Effector memory CD8-positive, alpha-beta T cell (primary cell): ENCODE measurements at places on chromosomes 11 and 22.

- H3K27ac ChIP-seq = no peak overlapping the region
These were observed 8.7 kb upstream of the ABTB2 start for GRCh38 chr11:34366522-34366921.

DNA sequence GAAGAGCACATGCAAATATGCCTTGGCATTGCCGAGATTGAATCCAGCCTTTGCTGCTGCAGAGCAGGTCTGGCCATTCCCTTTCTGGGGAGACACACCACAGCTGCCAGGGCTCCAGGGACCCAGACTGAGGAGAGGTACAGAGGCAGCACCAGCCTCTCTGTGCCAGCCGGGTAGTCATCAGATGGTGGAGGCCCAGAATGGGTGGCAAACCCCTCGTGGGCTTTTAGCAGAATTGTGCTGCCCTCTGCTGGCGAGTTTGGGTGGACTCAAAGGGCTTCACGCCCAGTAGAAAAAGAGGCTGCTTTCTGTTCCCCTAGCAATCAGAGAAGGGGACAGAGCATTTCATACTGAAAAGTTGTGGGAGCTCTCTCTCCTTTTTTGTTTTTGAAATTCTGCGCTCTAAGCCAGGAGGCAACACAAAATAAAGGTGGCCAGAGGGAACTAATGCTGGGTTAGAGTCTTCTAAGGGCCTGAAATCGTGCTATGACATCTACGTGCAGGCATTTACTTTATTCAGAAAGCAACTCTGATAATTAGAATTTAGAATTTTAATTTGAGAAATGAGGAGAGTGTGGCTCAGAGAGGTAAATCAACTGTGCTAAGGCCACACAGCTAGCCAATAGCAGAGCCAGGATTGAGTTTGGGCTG, 158.8 kb upstream of the NAV2 start:
- peaks cover 14% of the 10 kb centered on the region for H3K27me3 ChIP-seq
- H3K36me3 ChIP-seq = no peaks in the 10 kb centered on the region
- DNase-seq = peak; percentile 64
- no peak overlapping the region for H3K4me3 ChIP-seq
- no peak overlapping the region for H3K27ac ChIP-seq

DNA sequence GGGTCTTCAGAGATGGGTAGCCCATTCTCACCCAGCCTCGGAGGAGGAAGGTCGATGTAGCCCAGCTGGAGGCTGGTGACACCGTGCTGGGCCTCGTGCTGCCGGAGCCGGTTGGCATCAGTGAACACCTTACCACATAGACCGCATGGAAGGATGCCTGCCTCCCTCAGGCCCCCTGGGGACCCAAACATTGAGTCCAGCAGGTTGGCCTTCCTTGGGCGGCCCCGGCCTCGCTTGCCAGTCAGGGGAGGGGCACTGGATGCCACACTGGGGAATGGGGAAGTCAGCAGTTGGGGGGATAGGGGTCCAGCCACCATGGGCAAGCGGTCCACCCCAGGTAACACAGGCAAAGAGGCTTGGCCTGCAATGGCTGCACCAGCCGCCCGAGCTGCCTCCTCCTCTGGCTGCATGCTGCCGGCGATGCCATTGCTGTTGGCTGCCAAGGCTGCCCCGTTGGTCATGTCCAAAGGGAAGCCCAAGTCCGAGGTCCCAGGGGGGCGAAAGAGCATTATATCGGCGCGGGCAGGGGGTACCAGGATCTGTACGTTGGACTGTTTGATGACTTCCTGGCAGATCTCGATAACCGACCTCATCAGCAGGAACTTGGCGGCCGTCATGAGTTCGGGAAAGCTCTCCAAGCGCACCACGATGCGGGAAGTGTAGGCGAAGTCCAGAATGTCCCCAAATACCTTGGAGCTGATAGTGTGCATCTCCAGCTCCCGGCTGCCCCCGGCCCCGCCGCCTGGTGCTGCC, 1.4 kb downstream of the PATZ1 start:
- H3K4me1 ChIP-seq = peaks cover 51% of the 10 kb centered on the region
- peak overlapping the region; percentile 91 for H3K27ac ChIP-seq
- H3K4me3 ChIP-seq = peak overlapping the region; percentile 87

DNA sequence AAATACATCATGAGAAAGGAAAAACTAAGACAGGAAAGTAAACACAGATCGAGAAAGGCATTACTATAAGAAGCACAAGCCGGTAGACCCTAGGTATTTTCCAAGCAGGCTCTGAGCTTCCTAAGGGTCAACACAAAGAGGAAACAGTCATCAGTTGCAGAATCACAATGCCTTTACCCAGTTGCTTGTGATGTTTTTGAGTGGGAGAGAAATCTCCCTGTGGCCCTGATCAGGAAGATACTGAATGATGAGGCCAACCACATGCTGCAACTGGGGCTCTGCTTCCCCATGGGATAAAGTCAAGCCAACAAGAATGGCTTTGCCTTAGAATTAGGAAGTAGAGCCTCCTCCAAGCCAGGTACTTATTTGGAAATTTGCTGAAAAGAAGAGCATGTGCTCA, 132.6 kb downstream of the MICAL2 start:
- H3K4me1 ChIP-seq = peaks cover 5% of the 10 kb centered on the region
- no peak overlapping the region for H3K4me3 ChIP-seq

- peaks cover 10% of the 10 kb centered on the region for H3K36me3 ChIP-seq
- H3K4me1 ChIP-seq = peaks cover 13% of the 10 kb centered on the region
- DNase-seq = peak; percentile 68
- peak overlapping the region; percentile 92 for H3K27ac ChIP-seq
- H3K4me3 ChIP-seq = peak overlapping the region; percentile 69
These were observed 7.2 kb downstream of the CRELD2 start for GRCh38 chr22:49925525-49926128.

- H3K4me1 ChIP-seq = peaks cover 3% of the 10 kb centered on the region
- no peak overlapping the region for H3K27ac ChIP-seq
- H3K4me3 ChIP-seq = no peak overlapping the region
- peaks cover 9% of the 10 kb centered on the region for H3K27me3 ChIP-seq
These were observed 1285.5 kb downstream of the TBC1D22A start for GRCh38 chr22:48047722-48048500.

DNA sequence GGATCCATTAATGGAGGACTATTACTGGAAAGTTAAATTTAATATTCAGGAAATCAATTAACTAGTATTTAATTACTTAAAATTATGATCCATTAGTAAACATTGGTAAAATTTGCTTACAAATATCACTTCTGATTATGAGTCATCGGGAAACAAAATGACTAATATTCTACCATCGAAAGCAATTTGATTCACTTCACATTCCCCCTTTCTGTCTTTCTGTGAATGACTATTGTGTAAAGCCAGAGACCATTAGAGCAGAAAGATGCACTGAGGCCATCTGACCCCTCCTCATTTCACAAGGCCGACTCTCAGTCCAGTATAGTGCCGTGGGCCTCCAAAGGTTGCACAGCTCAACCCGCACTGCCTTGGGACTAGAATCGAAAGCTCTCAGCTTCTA, 619.0 kb downstream of the OPCML start:
- no peak overlapping the region for H3K4me3 ChIP-seq
- peaks cover 8% of the 10 kb centered on the region for H3K27me3 ChIP-seq
- DNase-seq = no peak
- H3K36me3 ChIP-seq = no peaks in the 10 kb centered on the region

- H3K27ac ChIP-seq = no peak overlapping the region
- peaks cover 92% of the 10 kb centered on the region for H3K27me3 ChIP-seq
- DNase-seq = no peak
- H3K4me1 ChIP-seq = no peaks in the 10 kb centered on the region
- no peak overlapping the region for H3K4me3 ChIP-seq
These were observed 55.4 kb upstream of the NECTIN1 start for GRCh38 chr11:119784421-119784820.

- no peaks in the 10 kb centered on the region for H3K27me3 ChIP-seq
- no peak overlapping the region for H3K27ac ChIP-seq
- peaks cover 11% of the 10 kb centered on the region for H3K4me1 ChIP-seq
- no peak for DNase-seq
- no peak overlapping the region for H3K4me3 ChIP-seq
- H3K36me3 ChIP-seq = no peaks in the 10 kb centered on the region
These were observed 283.0 kb downstream of the DDX10 start for GRCh38 chr11:108947654-108948570.

- H3K4me1 ChIP-seq = peaks cover 4% of the 10 kb centered on the region
- H3K27me3 ChIP-seq = peaks cover 34% of the 10 kb centered on the region
- no peak overlapping the region for H3K4me3 ChIP-seq
- H3K27ac ChIP-seq = no peak overlapping the region
- H3K36me3 ChIP-seq = no peaks in the 10 kb centered on the region
- no peak for DNase-seq
These were observed 20.9 kb upstream of the CTR9 start for GRCh38 chr11:10730151-10730550.

DNA sequence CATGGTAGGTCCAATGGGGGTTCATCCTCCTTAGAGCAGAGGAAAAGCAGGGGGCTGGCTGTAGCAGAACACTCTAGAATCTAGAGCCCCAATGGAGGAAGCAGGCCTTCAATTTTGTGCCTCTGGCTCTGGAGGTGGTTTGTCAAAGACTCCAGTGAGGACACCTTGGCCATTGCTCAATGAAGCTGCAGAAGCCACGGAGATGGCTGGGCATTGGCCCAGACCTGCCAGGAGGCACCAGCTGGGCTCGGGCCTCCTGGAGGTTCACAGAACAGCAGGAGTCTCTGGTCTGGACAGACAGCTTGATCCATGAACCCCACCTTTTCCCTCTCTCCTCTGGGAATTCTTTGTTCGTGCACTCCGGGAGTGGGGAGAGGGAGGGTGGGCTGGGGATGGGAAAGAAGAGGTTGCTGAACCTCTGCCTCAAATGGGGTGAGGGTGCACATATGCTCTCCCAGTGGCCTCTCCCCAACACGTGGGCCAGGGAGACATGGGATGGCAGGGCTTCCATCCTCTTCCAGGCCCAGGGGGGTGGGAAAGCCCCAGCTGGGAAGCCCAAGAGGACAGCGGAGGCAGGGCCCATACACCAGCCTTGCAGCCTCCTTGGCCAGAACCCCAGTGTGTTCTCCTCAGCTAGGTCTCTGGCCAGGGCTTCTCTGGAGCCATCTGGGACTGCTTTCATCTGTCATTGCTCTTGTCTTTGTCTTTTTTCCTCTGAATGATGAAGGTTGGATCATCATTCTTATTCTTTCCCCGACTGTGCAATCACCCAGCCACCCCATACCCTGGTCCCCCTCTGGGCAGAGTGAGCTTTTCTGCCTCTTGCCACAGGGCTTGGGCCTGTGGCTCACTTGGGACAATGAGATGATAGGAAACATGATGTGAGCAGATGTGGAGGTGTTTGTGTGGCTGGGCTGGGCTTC, 1019.4 kb downstream of the BRD1 start:
- H3K4me3 ChIP-seq = no peak overlapping the region
- no peak overlapping the region for H3K27ac ChIP-seq
- H3K4me1 ChIP-seq = no peaks in the 10 kb centered on the region
- no peaks in the 10 kb centered on the region for H3K36me3 ChIP-seq

DNA sequence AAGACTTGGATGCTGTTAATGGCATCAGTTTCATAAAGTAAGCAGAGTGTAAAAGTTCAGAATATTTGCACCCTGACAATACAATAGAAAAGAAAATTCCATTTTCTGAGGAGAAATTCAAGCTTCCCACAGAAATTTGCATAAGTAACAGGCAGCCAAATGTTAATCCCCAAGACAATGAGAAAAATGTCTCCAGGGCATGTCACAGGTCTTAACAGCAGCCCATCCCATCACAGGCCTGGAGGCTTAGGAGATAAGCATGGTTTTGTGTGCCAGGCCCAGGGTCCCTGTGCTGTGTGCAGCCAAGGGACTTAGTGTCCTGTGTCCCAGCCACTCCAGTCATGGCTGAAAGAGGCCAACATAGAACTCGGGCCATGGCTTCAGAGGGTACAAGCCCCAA, 347.6 kb downstream of the LUZP2 start:
- no peak overlapping the region for H3K27ac ChIP-seq
- H3K36me3 ChIP-seq = no peaks in the 10 kb centered on the region
- no peak overlapping the region for H3K4me3 ChIP-seq
- no peaks in the 10 kb centered on the region for H3K27me3 ChIP-seq

DNA sequence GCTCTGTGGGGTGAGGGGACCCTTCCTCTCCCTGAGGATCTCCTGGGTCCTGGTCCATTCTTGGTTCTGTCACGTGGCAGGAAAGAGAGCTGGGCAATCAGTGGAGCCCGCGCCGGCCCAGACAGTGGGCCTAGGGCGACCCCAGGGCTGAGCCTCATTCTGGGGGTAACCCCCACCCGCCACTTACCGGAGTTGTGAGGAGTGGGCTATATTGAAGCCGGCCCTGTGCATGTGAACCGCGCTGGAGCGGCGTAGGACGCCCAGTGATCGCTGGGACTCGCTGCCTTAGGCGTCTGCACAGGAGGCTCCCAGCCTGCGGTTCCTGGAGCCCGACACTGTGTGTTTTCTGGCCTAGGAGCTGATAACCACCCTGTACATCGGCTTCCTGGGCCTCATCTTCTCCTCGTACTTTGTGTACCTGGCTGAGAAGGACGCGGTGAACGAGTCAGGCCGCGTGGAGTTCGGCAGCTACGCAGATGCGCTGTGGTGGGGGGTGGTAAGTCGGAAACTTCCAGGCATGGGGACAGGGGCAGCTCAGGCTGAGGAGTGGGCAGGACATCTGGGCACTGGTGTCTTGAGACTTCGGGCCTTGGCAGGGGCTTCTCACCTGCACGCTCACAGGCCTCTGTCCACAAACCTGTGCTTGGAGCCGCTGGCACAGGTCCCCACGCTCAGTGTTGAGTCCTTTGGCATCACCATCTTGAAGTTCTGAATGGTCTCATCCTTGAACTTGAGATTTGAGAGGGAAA, 127.1 kb downstream of the KCNQ1OT1 start:
- DNase-seq = no peak
- H3K4me1 ChIP-seq = peaks cover 2% of the 10 kb centered on the region
- H3K27me3 ChIP-seq = no peaks in the 10 kb centered on the region
- H3K4me3 ChIP-seq = no peak overlapping the region
- no peak overlapping the region for H3K27ac ChIP-seq

DNA sequence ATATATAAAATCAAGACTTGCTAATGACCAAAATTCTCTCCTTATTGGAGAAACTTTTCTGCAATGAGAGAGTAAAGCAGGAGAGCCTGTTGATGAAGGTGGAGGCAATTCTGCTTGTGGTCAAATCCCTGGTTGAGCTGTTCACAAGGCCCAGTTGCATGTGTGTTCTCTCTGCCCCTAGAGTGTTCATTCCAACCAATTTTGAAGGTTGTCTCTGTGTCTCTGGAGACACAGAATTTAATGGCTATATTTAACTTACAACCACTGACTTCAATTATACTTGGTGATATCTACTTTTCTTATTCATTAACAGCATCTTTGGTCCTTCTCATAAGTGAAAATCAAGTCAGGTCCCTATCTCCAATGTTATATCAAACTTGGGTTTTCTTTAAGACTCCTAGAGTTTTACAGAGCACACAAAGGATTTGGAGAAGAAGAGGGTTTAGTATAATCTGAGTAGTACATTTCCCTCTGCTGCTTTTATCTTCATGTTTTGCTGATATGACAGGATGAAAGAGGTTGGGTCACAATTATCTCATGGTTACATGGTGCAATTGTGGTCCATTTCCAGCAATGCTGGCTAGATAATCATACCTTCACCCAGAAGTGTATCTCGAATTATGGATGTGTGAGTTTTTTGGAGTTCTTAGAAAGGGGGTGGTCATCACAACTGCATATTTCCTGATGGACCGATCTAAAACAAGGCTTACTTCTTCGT, 4.0 kb downstream of the OOSP4A start:
- H3K27me3 ChIP-seq = peaks cover 14% of the 10 kb centered on the region
- no peak for DNase-seq
- no peak overlapping the region for H3K4me3 ChIP-seq
- H3K36me3 ChIP-seq = no peaks in the 10 kb centered on the region

GRCh38 chr11:94455861-94456260, 37.8 kb downstream of the MRE11 start:
- H3K27me3 ChIP-seq = no peaks in the 10 kb centered on the region
- peaks cover 23% of the 10 kb centered on the region for H3K36me3 ChIP-seq
- no peak overlapping the region for H3K27ac ChIP-seq
- peaks cover 4% of the 10 kb centered on the region for H3K4me1 ChIP-seq
